Fibroblast of the aortic adventitia (primary cell): ENCODE measurements at places on chromosomes 5 and 9.
A peak's percentile ranks its signal among the peaks of the same experiment; 100 is the strongest.

GRCh38 chr9:94860678-94861588 lies 134.4 kb downstream of the AOPEP start:
- no peak for DNase-seq

- DNase-seq: peak; percentile 60
These were observed 61.2 kb downstream of the FYB1 start for GRCh38 chr5:39158127-39158593.

- no peak for DNase-seq
These were observed 71.2 kb downstream of the AK8 start for GRCh38 chr9:132806723-132807421.

DNA sequence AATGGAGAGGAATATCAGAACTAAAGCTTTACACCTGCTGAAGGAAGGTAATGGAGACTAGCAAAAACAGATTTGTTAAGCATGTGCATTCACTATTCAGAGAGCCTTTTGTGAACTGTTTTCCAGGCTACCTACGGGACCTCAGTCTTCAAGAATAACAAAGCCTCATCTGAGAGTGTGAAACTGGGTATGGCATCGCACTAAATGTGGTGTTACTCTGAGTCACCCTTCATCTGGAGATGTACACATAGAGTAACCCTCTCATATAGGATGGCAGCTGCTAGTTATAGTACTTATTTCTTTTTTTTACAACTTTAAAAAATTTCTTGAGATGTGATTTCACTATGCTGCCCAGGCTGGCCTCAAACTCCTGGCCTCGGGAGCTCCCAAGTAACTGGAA lies 306.8 kb downstream of the ZNF608 start:
- no peak for DNase-seq

GRCh38 chr5:102916109-102916508 lies 161.0 kb downstream of the PAM start:
- DNase-seq: peak; percentile 71
